ENCODE measurements at places on chromosomes 3 and 15.
A peak's percentile ranks its signal among the peaks of the same experiment; 100 is the strongest.

GRCh38 chr3:157930000-157930780 lies 176.0 kb downstream of the SHOX2 start:
- no peak for DNase-seq

- DNase-seq, result no peak
Observed at GRCh38 chr15:34436956-34437442, 609 bp downstream of the GOLGA8A start.

GRCh38 chr15:99721896-99722295 lies 11.3 kb downstream of the LYSMD4 start:
- no peak for DNase-seq

DNA sequence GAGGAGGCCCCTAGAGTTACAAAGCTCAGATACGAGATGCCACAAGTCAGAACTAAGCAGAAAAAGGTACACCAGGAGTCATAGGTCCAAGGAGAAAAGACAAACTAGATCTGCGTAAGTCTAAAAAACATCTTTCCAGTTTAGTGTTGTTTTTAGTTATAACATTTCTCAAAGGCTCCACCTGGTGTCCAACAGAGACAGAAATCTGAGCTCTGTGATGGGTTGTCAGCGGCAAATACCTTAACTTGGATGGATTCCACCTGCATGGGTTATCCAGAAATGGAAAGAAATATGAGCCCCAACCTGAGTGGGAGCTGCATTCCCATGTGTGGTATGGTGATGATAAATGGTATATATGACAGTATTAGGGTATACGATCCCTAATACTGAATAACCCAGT lies 238.6 kb upstream of the CHRM5 start:
- no peak for DNase-seq

DNA sequence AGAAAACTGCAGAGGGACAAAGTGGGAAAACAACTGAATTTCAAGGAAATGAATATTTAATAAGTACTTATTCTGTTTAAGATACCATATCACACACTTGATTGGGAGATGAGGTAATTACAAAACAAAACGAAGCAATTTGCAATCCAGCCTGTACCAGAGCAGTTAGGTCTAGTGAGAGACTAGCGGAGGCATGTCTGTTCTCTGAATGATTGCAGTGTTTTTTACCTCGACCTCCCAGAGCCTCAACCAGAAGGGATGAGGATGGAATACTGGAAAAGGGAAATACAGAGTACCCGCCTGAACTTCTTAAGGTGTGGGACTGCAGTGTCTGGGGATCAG lies 59.5 kb downstream of the PIK3CB start:
- DNase-seq, result no peak

DNA sequence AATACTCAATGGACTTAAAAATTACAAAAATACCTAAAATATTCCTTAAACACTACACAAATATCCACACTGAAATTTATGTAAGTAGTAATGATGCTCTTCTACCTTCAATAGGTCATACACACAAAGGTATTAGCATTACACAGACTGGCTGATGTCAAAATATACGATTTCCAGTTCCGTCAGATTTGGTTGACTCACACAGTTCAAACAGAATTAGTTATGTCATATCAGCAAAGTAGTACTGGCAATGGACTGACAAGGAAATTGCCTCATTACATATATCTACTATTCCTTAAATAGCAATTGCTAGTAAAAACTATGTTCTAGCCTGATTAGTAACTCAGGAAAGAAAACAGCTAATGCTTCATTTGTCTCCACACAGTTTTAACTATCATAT lies 70.8 kb downstream of the ADAM10 start:
- DNase-seq, result peak; percentile 5

DNA sequence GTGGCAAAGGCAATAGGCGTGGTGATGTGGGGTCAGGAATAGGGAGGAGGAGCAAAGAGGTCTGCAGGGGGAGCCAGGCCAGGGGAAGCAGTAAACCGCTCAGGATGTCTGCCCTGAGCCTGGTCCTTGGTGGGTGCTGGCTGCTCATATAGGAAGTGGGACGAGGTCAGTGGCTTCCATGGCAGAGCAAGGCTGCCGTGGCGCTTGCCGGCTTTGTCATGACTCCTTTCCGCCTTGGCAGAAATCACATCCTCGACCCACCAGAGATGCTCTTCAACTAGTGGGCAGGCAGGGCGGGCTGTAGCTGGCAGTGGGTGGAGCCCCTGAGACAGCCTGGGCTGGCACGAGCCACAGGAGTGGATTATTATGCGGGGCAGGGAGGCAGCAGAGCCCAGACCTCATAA lies 13.1 kb upstream of the SKOR1 start:
- DNase-seq, result no peak

- no peak for DNase-seq
Observed at GRCh38 chr15:57541805-57542504, 49.7 kb upstream of the MYZAP start.

GRCh38 chr3:150248888-150249681 lies 159.0 kb upstream of the TSC22D2 start:
- DNase-seq, result no peak

DNA sequence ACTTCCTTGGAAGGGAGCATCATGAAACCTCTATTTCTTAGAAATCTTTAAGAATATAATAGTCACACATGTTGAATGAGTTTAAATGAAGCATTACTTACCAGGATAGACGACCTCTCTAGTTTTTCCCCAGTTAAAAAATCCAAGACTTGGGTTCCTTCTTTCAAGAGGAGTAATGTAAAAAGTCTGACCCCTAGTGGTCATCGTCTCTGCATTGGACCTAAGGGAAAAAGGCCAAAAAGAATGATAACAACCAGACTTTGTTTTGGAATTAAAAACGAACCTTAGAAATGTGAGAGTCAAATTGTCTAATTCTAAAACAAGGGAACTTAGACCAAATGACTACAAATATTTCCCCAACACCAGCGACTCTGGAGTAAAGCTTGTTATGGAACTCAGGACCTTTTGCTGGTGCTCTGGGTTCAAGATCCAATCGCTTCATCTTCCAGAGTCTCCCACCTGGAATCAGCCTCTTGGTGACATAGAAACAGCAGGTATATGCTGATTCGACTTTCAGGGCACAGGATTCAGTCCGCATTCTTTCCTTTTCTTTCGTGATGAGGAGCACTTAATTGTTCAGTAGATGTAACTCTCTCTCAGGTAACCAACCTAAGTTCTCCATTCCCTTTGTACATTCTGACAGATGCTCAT lies 214.8 kb upstream of the TPRG1 start:
- DNase-seq, result no peak

- no peak for DNase-seq
Observed at GRCh38 chr3:121748680-121749275, 763 bp downstream of the GOLGB1 start.

GRCh38 chr3:134749174-134749573 lies 45.9 kb upstream of the EPHB1 start:
- DNase-seq, result no peak

GRCh38 chr15:57785039-57785438 lies 78.5 kb downstream of the POLR2M start:
- DNase-seq, result no peak

DNA sequence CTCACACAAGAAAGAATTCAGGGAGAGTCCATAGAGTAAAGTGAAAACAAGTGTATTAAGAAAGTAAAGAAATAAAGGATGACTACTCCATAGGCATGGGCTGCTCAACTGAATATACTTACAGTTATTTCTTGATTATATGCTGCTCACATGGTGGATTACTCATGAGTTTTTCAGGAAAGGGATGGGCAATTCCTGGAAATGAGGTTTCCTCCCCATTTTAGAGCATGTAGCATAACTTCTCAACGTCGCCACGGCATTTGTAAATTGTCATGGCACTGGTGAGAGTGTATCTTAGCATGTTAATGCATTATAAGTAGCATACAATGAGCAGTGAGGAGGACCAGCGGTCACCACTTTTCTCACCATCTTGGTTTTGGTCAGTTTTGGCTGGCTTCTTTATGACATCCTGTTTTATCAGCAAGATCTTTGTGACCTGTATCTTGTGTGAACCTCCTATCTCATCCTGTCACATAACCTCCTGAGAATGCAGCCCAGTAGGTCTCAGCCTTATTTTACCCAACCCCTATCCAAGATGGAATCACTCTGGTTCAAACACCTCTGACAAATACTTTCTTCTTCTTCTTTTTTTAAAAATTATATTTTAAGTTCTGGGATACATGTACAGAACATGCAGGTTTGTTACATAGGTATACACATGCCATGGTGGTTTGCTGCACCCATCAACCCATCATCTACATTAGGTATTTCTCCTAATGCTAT lies 849.7 kb downstream of the TBL1XR1 start:
- no peak for DNase-seq

- no peak for DNase-seq
Observed at GRCh38 chr3:73319179-73319769, 257.8 kb downstream of the EBLN2 start.

DNA sequence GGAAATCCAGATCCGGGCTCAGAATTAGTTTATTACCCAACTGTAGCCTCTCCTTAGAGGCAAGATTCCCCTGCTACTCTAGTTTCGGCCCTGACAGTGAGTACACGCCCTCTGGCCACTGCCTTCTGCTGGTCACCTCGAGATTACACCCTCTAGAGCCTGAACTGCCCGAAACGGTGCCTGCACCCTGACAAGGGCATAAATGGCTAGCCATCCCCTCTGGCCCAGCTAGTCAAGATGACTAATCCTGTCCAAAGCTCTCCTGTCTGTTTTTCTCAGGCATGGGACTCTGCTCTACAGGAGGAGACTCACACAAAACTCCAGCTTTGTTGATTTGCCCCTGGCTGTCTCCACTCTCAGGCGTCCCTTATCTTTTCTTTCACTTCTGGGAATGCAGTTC lies 150.5 kb upstream of the UBE2E2 start:
- DNase-seq, result no peak

- DNase-seq, result peak; percentile 12
Observed at GRCh38 chr3:178120367-178120766, 415.9 kb upstream of the KCNMB2 start.

DNA sequence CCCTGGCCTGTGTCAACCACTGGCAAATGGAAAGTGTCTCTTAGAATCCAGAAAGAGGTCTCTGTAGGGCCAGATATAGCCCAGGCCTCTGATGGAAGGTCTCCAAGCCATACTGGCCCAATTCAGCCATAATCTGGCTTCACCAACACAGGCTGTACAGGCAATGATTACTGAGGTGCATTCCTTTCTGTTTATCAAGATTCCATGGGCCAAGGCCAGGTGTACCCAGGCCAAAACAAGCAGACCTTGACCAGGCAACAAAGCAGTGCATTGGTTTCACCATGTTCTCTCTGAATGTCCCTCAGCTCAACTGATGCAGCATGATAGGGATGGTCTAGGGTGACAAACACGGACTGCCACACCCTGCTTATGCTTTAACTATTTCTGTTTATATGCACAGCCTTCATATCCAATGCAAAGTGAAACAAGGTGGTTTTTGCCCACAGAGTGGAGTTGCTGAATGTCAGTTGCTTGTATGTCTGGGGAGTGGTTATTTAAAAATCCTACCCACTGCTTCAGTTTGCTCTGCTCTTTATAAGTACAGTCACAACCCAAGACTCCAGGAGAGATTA lies 25.2 kb downstream of the CCNL1 start:
- DNase-seq, result no peak

DNA sequence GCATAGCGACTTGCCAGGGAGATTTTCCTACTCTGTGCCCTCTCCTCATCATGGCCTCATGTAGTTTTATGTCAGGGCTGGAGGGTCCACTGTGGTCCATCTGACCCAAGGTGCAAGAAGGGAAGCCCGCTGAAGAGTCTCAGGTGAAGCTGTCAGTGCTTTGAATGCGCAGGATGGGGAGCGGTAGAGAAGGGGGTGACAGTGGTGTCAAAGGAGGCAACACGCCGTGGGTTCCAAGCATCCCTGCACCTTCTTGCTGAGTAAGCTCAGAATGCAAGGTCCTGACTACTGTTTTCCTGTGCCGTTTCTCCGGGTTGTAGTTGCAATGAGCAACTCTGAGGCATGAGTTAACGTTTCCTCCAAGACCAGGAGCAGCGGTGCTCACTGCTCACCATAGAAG lies 44.9 kb upstream of the RAB6B start:
- DNase-seq, result no peak

GRCh38 chr15:97840501-97840900 lies 120.0 kb upstream of the ARRDC4 start:
- no peak for DNase-seq

- DNase-seq, result no peak
Observed at GRCh38 chr3:156037356-156037755, 83.0 kb upstream of the KCNAB1 start.

DNA sequence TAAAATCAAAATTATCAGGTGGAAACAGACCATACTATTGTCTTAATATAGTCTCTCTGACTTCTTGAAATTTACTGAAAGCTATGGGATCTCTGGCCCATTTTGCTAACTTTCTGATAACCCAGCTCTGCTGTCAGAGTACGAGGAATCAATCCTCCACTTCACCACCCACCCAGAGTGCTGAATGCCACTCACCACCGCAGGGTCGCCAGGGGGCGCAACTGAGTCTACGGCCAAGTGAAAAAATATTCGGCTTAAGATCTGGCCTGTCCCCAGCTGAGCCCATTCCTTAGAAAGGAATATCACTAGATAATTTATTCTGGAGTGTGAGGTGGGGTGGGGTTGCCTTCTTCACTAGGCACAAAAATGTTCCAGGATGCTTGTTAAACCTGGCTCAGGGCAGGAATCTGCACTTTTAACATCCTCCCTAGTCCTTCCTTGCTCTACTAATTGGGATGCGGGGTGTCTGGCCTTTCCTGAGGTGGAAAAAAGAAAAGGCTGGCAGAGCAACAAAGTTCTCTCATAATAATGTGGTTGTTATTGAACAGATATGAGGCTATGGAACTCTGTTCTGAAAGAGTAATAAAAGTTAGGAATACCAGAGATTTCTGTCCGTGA lies 520.6 kb downstream of the MFSD1 start:
- DNase-seq, result no peak

DNA sequence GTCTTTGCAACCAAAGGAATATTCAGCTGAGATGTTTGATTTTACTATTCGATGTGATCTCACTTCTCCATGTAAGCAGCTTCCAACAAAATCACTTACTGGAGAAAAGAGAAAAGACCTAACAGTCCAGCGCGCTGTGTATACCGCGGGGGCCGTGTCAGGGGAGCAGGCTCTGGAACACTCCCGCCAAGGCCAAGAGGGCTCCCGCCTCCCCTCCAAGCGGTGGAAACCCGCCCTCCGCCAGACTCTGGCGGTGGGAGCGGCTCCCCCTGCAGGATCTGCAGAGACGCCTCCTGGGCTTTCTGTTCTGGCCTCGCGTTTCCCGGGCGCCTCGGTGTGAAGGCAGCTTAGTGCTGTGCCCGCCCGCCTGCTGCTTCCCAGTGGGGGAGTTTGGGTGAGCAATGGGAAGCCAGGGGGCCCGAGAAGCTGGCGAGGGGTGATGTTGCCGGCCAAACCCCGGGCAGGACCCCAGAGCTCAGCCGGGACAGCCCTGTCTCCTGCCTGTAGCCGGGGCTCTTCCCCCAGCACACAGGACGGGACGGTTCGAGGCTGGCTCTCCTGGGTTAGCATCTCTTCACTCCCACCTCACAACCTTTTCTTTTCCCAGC lies 36.3 kb downstream of the CHST14 start:
- DNase-seq, result no peak

- DNase-seq, result no peak
Observed at GRCh38 chr3:159763011-159763601, 225.5 kb upstream of the IL12A start.

- DNase-seq, result no peak
Observed at GRCh38 chr15:83747718-83748110, 93.8 kb downstream of the ADAMTSL3 start.

- DNase-seq, result no peak
Observed at GRCh38 chr3:101142160-101142559, 148.9 kb upstream of the ABI3BP start.

All from epithelial cell of prostate (primary cell).